ENCODE measurements at places on chromosomes 2 and 18.

- DNase-seq, result no peak
Observed at GRCh38 chr2:68385220-68385906, 20.3 kb downstream of the PLEK start.

- peak; percentile 27 for DNase-seq
Observed at GRCh38 chr2:6845312-6845711, 20.4 kb downstream of the CMPK2 start.

GRCh38 chr18:23257686-23258565 lies 122.6 kb downstream of the CABLES1 start:
- peak; percentile 85 for DNase-seq

- no peak for DNase-seq
Observed at GRCh38 chr18:24910221-24910620, 441.7 kb downstream of the ZNF521 start.

Measured in fibroblast of lung (primary cell).